ENCODE measurements at places on chromosomes 3 and 15.

GRCh38 chr15:32982001-32982400, 212.5 kb downstream of the FMN1 start:
- DNase-seq = no peak

DNA sequence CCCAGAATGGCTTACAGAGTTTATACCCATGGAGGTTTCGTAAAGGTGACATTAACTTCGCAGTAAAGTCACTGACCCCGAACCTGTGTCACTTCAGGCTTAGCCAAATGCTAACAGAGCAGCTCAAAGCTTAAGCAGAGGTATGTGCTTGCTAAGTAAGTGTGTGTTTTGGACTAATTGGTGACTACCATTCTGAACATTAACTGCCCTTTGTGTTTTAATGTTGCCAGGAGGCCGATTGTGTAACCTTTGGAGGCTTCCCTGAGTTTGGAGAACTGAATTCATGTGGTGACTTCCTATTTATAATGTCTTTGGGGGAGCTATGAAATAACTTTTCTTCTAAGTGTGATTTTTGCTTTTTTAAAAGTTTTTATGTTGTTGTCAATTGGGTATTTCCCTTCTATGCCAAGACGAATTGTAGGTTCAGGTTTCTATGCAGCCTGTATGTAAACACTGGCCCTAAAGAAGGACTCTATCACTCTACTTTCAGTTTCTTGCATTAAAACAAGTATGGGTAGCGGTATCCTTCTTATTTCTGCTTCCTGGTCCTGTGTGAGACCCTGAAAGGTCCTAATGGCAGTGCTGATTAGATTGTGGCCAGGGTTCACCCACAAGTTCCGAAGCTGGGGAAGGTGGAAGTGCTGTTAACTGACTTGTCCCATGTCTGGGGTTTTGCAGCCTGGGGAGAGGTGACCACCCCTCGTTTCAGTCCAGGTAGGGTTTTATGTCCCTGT, 86.3 kb downstream of the IGF1R start:
- no peak for DNase-seq

DNA sequence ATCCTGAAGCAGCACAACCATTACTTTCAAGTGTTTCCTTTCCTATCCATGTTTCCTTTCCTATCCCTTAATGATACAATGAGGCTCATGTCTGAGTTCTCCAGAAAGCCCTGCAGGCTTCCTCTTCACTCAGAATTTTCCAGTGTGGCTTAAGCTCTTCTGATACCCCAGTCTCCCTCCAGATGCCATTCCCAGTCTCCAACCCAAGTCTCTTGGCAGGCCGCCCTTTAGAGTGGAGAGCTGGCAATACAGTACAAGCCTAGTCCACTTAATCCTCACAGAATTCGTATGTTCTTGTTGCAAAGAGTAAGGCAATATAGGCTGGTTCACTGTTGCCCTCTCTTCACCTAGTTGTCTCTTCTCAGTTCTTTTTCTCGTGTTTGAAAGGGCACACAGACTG, 503.9 kb upstream of the MDFIC2 start:
- DNase-seq = no peak

GRCh38 chr15:91456921-91457320, 356.9 kb downstream of the SV2B start:
- DNase-seq = no peak

DNA sequence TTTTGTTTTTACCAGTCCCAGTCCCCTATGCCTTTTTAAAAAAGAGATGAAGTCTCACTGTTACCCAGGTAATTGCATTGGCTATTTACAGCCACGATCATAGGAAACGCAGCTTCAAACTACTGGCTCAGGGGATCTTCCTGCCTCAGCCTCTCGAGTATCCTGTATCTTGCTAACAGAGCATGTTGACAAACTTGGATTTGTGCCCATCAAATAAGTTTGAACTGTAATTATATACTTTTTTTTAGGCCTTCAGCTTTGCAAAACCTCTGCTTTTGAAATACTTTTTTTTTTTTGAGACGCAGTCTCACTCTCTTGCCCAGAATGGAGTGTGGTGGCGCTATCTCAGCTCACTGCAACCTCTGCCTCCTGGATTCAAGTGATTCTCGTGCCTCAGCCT, 3.0 kb upstream of the EDEM1 start:
- no peak for DNase-seq

DNA sequence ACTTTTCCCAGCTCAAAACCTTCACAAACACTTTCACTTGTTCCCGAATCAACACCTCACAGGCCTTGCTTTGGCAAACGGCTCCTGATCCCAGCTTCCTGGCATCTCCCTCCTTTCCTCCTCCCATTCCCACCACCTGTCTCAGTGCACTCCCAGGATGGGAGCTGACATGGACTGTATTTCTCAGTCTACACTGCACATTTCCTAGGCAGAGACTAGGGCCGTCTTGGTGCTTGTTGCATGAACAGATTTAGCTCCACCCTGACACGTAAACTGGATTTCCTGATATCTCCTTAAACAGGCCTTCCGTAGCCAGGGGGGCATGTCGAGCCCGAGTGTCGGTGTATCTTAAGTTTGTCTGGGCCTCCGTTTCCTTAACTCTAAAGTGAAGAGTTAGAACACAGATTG, 790 bp upstream of the WHAMM start:
- peak; percentile 71 for DNase-seq

DNA sequence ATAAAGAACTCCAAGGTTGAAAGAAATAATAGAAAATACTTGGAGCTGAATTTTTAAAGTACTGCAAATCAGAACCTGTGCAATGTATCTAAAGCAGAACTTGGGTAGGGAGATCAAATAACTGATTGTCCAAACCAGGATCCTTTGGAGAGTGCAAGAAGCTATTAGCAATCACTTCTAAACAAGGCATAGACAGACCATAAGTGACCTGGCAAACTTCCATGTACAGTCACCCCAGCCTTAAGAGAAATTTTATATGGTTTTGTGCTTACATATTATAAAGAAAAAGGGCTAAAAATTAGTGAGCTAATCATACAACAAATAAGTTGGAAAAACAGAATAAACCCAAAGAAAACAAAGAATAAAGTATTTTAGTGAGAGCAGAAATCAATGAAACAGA, 35.2 kb downstream of the ETV5 start:
- no peak for DNase-seq

DNA sequence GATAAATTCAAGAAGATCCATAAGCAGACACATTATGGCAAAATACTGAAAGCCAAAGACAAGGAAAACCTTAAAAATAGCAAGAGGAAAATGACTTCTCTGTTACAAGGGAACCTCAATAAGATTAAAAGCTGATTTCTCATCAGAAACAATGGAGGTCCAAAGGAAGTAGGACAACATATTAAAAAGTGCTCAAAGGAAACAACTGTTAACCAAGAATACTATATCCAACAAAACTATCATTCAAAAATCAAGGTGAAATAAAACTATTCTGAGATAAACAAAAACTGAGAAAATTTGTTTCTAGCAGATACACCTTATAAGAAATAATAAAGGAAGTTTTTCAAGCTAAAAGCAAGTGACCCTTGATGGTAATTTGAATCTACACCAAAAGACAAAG, 314.7 kb upstream of the ROPN1 start:
- no peak for DNase-seq

GRCh38 chr3:12369029-12369428, 80.2 kb downstream of the PPARG start:
- DNase-seq = no peak

DNA sequence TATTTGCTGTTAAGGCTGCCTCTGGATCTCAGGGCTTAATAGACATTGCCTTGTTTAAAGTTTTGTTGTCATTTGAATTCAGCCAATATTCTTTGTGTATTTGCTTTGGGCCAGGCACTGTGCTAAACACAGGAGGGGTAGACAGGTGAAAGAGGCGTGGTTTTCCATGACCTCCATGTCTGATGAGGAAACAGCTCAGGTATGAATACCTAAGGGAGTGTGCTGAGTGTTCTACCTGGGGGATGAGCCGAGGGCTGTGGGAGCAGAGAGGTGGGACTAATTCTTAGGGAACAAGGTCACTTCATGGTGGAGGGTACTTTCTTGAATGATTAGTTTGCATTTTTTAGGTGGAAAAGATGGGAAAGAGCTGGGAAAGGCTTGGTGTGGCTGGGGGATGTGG, 108.2 kb downstream of the THSD4 start:
- no peak for DNase-seq

DNA sequence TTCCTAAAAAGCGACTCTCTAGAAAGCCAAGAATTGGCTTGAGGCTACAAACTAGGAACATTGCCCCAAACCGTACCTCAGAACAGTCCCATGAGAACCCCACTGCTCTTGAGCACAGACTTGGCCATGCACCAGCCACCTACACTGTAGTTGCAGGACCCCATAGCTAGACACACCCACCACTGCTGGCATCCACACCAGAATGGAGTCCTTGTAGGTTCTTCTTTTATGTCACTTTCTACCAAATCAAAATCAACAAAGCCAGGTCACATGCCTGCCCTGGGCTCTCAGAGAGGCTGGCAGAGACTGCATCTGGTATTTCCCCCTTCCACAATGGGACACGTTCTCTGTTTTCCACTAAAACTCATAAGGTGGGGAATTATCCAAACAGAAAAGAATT, 290.5 kb downstream of the SHOX2 start:
- DNase-seq = no peak

DNA sequence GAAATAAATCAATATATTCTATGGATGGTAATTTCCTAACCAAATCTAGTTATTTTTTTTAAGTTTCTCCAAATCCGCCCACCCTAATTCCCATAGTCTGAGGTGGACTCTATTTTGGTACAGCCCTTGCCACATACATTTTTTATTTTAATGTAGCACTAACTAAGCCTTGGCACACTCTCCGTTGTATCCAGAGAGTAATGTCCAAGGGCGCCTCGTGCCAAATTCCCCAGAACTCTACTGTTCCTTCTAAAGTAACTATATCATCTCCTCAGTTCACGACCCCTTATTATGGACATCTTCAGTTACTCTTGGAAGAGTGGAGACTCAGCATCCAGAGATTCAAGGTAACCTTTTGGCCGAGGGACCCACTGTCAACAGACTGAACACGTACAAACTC, 1.3 kb downstream of the VGLL3 start:
- DNase-seq = no peak

DNA sequence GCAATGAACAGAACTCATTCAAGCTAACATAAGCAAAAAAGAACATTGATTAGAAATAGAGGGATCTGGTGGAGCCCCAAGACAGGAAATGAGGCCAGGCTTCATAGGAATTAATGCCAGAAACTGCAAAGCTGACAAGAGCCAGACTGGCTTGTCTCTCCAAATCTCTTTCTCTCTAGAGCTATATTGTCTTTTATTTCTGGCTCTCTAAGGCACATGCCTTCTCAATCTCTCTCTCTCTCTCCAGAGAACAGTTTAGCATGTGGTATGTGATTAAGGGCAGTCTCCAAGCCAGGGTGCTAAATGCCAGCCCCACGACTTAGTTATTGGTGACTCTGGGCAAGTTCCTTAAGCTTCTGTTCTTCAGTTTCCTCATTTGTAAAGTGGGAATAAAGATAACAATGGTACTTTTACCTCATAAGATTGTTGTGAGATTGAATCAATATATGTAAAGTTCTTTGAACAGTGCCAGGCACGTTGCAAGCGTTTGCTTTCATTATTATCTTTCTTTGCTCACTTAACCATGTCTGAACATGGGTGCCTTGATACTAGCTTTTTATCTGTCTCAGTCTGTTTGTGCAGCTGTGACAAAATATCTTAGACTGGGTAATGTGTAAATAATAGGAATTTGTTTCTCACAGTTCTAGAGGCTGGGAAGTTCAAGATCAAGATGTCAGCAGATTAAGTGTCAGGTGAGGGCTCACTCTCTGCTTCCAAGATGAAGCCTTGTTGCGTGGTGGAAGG, 123.2 kb downstream of the BDH1 start:
- DNase-seq = no peak

- DNase-seq = no peak
Measured at GRCh38 chr3:13379201-13379830, 40.8 kb downstream of the NUP210 start.

DNA sequence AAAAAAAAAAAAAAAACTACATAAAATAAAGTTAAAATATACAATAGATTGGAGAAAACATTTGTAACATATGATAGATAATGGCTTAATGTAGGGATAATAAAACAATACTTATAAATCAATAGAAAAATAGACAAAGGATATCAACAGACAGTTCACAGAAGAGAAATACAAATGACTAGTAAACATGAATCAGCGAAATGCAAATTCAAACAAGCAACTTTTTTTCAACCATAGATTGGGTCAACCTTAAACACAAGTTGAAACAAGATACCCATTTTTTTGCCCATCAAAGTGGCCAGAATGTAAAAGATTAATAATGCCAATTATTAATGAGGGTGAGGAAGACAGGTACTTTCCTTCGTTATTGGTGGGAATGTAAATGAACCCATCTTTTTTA, 59.9 kb downstream of the ABHD2 start:
- no peak for DNase-seq

Data from Karpas-422 (cell line).